COR-L47 (cell line): ENCODE measurements at places on chromosomes 2 and 18.
A peak's percentile ranks its signal among the peaks of the same experiment; 100 is the strongest.

GRCh38 chr2:134359367-134360081 is 105.7 kb downstream of the MGAT5 start:
- DNase-seq, result peak; percentile 74

DNA sequence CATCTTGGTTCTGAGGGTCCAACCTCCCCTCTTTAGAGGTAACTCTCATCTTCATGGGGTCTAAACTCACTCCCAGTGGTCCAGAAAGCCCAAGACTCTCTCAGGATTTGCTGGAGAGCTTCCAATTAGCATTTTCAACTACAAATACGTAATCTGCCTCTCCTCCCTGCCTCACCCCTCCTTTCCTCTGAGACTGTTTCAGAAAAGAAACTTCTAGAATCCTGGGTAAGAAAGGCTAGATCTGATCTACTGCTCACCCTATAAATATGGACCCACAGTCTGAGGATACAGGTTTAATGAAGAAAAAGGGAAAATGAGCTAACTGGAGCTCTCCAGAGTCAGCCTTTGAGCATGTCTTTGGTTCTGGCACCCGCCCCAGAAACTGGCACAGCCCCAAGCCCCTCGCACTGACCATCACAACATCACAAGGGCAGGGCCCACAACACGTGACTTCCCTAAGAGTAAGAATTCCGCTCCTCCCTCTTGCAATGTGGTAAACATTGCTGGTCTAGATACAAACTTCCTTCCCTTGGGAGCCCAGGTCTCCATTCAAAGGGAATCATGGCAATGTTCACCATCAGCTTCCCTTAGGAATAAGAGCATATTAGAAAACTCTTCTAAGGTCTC is 21.7 kb upstream of the IHH start:
- DNase-seq, result no peak

- no peak for DNase-seq
Observed at GRCh38 chr18:26482569-26482968, 65.8 kb downstream of the KCTD1 start.

GRCh38 chr2:169775765-169776164 is 22.9 kb upstream of the SSB start:
- no peak for DNase-seq

GRCh38 chr2:23756593-23757292 is 170.2 kb downstream of the ATAD2B start:
- DNase-seq, result no peak

- DNase-seq, result no peak
Observed at GRCh38 chr18:37381554-37381953, 184.0 kb downstream of the CELF4 start.

- no peak for DNase-seq
Observed at GRCh38 chr2:12326449-12327190, 390.1 kb upstream of the TRIB2 start.

DNA sequence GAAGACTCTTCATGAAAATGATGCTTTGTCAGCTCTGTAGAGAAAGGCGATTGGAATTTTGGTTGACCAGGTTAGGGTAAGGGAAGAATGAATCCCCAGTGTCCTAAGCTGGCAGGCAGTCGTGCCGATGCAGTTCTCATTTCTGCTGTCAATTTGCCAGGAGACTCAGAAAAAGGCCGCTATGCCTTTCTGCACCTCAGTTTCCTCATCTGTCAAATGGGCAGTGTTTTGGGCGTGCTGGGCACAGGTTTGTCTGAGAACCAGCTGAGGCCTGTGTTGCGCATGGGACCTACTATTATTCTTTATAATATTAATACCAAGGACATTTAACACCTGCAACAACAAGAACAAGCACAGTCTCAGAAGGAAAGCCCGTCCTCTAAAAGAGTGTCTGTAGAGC is 50.3 kb downstream of the HPCAL1 start:
- DNase-seq, result no peak
